ENCODE measurements at places on chromosomes 2 and 18. TPM values are rescaled to one million over a fixed set of nuclear protein-coding genes. Genes with fewer than 3 reads are reported as not detected.

KIF3C gene
- 15.6 TPM for polyA plus RNA-seq

NR4A2 gene
- 2.5 TPM for polyA plus RNA-seq

GMPPA gene
- polyA plus RNA-seq, result 23.1 TPM

KLHL30 gene
- polyA plus RNA-seq, result 8.7 TPM

ELOA2 gene
- not detected for polyA plus RNA-seq

ALPP gene
- 0.39 TPM for polyA plus RNA-seq

MFSD2B gene
- 2.1 TPM for polyA plus RNA-seq

HJURP gene
- polyA plus RNA-seq, result 15.5 TPM

CRYBA2 gene
- polyA plus RNA-seq, result not detected

GALNT5 gene
- 2.5 TPM for polyA plus RNA-seq

SALL3 gene
- polyA plus RNA-seq, result not detected

C2orf81 gene
- 1.6 TPM for polyA plus RNA-seq

HOXD3 gene
- not detected for polyA plus RNA-seq

RND3 gene
- 63.2 TPM for polyA plus RNA-seq

- DNase-seq, result no peak
Observed at GRCh38 chr2:42566025-42566424, 2.4 kb upstream of the MTA3 start.

DNA sequence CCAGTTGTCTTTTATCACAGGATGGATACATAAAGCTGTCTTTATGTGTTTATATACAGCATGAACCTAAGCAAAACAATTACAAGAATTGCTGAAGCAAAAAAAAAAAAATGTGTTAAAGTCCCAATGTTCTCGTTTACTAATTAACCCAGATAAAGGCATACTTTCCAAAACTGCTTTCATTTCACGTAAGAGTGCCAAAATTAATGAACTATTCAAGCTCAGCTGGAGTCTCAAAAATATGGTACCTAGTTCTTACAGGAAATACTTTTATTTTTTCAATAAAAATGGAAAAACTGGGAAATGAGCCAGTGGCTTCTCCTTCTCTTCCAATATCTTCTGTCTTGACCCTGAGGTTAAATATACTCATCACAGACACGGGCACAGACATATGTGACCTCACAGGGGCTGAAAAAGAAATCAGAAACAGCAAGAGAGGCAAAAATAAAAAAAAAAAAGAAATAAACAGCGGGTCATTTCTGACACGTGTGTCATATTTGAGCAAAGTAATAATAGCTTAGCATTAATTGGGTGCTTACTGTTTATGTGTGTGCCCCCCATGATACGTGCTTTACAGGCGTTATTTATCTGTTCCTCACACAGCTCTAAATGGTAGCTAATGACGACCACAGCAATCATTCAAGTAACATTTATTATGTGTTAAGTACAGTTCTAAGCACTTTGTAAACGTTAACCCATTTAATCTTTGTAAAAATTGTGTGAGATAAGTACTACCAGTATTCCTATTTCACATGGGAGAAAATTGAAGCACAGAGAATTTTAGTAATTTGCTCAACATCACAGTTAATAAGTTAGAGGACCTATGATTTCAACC lies 158.0 kb upstream of the MMADHC start:
- no peak for DNase-seq

- DNase-seq, result no peak
Observed at GRCh38 chr2:235333076-235333475, 160.8 kb upstream of the AGAP1 start.

GRCh38 chr2:77398970-77399600 lies 123.1 kb downstream of the LRRTM4 start:
- no peak for DNase-seq

DNA sequence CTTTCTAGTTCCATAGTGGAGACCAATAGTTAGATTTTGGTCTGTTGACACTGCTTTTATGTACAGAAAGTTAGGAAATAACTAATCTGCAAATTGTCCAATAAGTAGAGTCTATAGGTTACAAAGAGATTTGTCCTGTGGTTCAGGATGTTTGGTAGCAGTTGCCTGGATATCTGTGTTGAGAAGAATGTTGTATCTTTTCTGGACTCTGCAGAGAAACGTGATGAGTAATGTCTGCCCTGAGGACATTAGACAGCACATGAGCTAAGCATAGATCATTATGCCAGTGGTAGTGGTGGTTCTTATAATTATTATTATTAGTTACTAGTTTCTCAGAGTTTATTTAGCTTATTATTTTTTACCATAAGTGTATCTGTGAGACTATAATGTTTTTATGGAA lies 65.8 kb downstream of the ANKRD62 start:
- DNase-seq, result no peak

DNA sequence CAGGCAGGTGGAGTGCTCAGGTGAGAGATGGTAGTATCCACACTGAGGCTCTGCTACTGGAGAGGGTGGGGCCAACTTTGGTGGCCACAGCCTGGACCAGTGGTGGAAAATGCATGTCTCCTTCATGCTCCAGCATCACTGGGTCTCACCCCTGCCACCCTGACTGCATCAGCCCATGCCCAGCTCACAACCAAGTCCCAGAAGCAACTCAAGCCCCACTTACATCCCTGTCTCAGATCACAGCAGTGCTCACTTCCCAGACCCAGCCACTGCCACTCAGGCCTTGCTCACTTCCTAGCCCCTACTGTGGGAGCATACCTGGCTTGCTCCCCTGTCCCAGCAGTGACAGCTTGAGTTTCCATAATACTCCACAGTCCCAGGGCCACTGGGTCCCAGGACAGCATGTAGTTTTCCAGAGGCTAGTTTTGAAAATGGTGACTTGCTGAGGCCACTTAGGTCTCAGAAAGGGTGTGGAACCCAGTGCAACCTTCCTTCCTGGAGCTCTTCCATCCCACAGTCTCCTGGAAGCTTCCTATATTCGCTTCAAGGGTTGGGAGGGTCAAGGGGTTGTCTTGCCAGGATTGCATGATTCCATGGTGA lies 58.8 kb downstream of the GPC1 start:
- DNase-seq, result no peak

DNA sequence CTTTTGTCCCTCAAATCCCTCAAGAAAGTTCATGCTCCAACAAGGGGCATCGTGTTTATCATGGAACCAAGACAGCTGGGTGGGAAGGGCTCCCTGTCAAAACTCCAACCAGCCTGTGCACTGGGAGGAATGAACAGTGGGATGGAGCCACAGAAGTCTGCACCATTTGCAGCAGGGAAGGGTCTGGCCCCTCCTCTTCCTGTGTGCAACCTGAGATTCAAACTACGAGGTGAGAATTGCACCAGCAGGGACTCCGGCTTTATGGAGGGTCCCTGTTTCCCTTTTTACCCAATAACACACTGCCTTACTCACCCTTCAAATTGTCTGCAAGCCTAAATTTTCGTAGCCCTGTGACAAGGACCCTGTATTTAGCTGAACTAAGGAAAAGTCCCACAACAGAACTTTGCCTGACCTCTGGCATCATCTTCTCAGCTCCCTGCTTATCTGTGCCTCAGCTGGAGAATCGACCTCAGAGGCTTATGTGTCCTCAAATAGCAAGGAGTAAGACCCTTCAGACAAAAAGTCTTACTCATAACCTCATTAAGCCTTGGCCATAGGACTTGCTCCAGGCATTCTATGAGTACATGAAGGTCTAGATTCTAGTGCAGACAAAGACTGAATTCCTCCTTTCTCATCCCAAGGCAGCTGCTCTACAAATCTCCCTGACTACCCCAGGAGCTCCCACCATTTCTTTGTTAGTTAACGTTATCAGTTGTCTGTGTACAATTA lies 178.3 kb upstream of the SERPINE2 start:
- no peak for DNase-seq

GRCh38 chr2:174153757-174154680 lies 94.3 kb downstream of the OLA1 start:
- DNase-seq, result no peak

GRCh38 chr2:231648579-231649174 lies 56.0 kb downstream of the TEX44 start:
- no peak for DNase-seq

DNA sequence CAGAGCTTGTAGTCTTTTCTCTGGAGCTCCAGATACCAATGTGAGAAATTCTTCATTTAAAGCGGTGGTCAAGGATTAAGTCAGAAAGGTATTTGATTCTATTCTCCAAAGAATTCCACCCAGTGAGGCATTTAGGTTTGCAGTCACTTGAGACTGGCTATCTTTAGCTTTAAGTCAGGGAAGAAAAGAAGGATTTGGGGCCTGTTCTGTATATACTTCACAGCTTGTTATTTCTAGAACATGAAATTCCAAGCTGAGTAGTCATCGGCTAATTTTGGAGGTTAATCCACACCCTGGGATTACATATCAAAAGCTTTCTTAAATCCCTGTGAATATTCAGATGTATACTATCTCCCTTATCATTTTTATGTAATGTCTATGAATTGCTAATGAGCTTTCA lies 39.4 kb downstream of the MYOM1 start:
- DNase-seq, result no peak

DNA sequence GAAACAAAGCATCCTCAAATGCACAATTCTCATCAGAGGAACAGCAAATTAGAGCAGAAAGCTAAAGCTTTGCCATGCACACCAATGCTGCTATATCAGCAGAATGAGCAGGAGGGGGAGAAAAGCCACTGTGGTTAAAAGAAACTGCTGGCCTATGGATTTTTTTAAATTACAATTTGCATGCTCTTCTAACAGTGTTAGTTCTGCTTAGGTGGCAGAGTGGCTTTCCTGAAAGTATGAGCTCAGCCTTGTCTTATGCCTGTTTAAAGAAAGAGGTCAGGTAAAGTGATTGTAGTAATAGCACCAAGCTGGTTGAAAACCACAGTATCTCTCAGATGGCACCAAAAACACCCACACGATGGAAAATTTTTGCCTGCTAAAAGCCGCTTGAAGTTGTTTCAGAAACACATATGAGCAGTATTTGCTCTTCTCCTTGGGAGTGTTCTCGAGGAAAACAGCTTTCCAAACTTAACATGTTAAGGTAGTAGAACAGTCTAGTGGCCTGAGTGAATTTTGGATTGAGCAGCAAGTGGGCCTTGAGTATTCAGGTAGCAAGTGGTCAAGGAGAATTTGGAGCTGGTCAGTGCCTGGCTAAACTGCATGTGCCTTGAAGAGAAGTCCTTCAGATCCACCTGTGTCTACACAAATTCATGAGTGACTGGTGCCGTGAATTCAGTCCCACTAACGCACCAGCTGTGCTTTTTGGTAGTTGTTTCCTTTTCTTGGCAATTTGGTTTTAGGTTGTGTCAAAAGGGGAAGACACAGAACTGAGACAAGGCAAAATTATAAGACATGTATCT lies 19.6 kb upstream of the NDUFV2 start:
- no peak for DNase-seq

DNA sequence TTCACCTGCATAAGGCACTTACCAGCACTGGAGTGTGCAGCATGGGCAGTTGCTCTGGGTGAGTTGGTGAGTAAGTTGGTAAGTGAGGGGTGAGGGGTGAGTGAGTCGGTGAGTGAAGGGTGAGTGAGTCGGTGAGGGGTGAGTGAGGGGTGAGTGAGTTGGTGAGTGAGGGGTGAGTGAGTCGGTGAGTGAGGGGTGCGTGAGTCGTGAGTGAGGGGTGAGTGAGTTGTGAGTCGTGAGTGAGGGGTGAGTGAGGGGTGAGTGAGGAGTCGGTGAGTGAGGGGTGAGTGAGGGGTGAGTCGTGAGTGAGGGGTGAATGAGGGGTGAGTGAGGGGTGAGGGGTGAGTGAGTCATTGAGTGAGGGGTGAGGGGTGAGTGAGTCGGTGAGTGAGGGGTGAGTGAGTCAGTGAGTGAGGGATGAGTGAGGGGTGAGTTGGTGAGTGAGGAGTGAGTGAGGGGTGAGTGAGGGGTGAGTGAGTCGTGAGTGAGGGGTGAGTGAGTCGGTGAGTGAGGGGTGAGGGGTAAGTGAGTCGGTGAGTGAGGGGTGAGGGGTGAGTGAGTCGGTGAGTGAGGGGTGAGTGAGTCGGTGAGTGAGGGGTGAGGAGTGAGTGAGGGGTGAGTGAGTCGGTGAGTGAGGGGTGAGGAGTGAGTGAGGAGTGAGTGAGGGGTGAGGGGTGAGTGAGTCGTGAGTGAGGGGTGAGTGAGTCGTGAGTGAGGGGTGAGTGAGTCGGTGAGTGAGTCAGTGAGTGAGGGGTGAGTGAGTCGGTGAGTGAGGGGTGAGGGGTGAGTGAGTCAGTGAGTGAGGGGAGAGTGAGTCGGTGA lies 17.1 kb downstream of the THAP4 start:
- no peak for DNase-seq

GRCh38 chr2:238695538-238695937 lies 152.3 kb upstream of the TWIST2 start:
- no peak for DNase-seq

- DNase-seq, result no peak
Observed at GRCh38 chr2:217876253-217876570, 126.6 kb downstream of the TNS1 start.

DNA sequence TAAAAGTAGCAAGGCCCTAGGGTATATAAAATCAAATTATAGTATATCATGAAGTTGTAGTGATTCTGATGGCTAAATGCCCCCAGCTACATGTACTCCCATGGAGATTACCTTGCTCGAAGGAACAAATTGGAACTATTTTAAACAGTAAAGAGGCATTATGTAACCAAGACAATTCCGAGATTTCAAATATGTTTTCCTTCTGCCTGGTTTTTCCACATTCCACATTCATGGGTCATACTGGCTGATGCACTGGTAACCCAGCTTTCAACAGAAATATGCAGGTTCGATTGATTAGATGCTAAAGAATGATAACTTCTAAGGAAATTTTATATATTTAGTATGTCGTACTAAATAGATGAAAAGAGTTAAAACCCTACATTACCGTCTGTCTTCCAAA lies 62.3 kb upstream of the MGAT4A start:
- no peak for DNase-seq

DNA sequence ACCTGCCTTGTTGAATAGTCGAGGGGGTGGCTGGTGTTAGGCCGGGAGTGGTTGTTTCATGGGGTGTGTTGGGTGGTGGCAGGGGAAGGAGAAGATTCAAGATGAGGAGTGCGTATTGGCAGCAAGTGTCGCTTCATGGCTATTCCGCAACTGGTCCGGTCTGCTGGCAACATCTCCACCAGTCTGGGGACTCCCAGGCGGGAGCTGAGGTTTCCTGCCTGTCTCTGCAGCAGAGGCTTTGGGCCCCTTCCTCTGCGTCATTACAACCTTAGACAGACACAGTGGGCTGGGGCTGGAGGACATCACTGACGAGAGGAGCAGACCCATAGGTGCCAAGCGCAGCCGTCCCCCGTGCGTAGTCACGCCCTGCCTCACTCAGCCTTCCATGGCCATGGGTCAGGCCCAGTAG lies 64.0 kb upstream of the MCFD2 start:
- no peak for DNase-seq

GRCh38 chr2:62774555-62775366 lies 69.2 kb downstream of the EHBP1 start:
- peak; percentile 55 for DNase-seq

DNA sequence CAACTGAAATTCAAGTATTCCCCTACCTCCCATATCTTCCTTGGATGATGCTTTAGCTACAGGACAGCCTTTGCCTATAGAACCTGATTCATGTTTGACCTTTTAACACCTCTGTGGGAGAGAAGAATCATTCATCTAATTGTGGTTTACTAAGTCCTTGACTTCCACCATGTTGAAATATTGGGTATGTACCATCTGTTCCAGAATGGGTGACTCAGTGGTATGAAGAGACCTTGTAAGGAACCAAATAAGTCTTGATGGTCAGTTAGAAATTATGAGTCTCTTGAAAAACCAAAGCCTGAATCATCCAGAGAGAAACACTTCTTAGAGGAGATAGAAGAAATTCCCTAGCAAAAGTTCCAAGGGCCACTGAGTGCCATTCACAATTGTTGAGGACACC lies 27.5 kb downstream of the STAMBP start:
- DNase-seq, result no peak

Measured in muscle of arm (tissue), 14 donors.